BE2C (cell line): ENCODE measurements at places on chromosomes 6 and 20.

GRCh38 chr20:1338096-1338495 is 9.2 kb upstream of the SDCBP2 start:
- DNase-seq: no peak

DNA sequence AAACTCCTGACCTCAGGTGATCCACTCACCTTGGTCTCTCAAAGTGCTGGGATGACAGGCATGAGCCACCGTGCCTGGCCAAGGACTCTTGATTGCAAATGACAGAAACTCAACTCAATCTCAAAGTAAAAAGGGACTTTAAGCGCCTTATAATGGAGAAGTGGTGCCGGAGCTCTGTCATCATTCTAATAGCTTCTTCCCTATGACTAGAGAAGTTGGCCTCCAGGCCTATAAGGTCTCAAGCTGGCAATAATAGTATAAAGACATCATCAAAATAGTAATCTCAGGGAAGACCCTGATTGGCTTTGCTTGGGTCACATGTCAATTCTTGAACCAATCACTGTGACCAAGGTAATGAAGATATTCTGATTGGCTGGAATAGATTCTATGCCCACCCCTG is 8.5 kb upstream of the KIAA1755 start:
- no peak for DNase-seq

DNA sequence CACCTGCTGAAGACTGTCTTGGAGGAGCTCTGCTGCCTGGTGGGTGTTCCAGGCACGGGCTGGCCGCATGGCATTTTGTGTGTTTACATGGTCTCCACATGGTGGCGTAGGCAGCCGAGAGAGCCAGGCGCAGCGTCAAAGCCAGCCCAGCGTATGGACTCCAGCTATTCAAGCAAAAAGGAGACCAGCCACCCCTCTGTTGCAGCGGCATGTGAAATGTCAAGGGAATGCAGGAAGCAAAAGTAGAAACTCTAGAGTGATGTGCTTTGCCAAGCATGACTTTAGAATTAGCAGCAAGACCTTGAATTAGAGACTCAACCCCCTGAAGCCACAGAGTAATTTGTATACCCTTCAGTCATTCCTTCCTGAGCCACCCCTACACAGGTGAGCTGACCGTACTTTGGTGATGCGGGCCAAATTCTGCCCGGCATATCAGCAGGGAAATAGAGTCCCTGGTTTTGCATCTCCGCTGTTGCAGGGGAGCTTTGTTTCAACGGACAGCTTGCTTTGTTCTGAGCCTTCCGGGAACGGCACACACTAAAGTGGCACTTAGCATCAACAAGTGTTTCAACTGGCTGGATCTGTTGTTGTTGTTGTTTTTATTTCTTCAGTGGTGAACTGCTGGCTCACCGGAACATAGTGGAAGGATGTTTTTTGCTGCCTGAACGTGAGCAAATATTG is 48.5 kb downstream of the FNDC1 start:
- DNase-seq: peak; percentile 50

- no peak for DNase-seq
Observed at GRCh38 chr20:60447703-60448102, 489.5 kb downstream of the CDH26 start.

DNA sequence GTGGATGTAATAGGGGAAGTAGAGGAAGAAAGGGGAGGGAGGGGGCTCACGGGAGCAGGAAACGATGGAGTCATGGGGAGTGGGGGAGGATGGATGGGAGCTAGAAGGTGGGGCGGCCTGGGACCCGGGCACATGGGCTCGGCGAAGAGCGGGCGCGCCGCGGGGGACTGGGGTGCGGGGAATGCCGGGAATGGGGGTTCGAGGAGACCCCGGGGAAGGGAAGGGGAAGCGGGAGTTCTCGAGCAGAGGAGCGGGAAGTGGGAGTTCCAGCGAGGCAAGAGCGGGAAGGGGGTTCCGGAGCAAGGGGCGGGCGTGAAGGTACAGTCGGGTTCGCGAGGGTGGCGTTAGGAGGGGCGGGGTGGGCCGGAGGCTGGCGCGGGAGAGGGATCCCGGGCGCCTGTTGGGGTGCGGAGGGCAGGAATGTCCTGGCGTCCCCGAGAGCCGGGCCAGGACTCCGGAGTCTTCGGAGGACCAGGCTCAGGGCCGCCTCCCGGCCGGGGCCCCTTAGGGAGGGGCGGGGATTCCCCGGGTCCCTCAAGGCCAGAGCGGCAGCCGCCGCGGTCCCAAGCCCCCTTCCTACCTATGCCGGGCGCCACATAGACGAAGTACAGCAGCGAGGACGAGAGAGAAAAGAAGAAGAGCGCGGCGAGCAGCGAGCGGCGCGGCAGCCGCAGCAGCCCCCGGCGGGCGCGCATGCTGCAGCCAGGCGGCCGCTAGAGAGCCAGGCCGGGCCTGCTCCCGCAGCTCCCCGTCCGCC is 504 bp downstream of the B4GALT5 start:
- DNase-seq: peak; percentile 43

DNA sequence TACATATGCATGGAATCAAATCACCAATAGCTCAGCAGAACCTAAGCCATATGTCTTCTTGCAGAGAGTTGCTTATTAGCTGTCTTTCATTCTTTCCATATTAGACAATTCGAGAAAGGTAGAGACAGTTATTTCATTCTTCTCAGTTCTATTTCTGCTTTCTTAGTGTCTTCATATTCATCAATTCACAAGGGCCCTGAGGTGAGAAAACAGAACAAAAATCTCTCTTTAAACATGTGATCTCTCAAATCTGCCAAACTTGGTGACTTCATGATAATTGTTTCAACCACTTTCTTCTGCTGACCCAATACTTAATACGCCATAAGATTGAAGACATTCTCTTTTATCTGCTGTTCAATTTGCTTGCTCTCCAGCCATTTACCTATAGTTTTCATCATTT is 229.7 kb upstream of the MARCKS start:
- DNase-seq: no peak

- no peak for DNase-seq
Observed at GRCh38 chr6:54929245-54929909, 82.8 kb downstream of the FAM83B start.

DNA sequence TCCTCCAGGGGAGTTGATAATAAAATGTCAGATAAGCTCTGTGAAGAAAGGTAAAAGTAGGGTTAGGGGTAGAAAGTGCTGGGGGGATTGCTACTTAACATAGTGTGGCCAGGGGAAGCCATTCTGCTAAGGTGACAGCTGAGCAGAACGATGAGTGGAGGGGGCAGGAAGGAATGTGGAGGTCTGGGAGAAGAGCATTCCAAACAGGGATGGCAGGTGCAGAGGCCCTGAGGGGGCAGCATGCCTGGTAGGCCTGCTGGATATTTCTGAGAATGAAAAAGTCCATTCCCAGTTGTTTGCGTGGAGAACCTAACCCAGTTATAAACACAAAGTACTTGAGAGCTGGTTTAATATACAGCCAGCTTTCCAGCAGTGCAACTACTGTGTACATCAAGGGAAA is 9.3 kb downstream of the GFRA4 start:
- DNase-seq: no peak

DNA sequence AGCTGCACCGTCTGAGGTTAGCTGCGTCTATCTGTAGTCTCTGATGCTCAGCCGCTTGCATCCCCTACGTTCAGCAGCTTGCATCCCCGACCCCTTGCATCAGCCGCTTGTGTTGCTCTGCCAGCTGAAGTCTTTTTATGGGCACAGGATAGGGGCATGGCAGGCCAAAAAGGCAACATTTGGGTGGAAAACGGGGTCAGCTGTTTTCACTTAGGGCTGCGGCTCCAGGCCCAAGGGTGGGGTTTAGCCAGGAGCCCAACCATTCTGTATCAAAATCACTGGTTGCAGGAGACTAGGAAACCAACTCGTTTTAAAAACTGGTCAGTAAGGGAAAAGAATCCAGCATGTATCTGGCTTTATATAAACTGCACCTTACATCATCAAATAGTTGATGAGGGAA is 49.9 kb downstream of the FAM50B start:
- DNase-seq: no peak

DNA sequence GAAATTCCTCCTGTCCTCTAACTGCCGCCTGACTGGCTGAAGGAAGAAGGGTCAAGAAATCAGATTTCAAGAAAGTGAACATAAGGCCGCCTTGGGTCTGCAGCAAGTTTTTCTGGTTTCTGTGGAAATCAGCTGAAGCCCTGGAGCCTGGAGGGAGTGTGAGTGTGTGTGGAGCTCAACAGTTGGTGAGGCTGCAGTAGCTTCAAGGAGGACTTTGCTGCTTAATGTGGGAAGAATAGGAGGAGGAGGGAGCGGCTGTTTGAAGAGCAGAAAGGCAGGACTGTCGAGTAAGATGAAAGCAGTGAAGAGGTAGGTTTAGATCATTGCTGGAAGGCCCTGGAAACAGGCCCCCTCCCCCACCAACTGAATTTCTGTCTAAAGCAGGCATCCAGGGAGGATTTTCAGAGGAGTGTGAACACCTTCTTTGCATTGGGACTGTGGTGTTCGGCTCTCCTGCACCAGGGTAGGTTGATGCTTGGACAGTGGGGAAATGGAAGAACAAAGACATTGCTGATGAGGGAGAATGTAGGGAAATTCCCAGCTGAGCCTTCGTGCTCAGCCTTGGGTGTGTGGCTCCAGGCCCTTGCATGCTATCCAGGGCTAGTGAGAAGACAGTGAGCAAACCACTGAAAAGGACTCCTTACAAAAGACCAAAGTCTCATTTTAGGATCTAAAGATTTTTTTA is 79.5 kb upstream of the VSTM2L start:
- no peak for DNase-seq
